SHP77 (cell line): ENCODE measurements at places on chromosomes 2 and 18.

DNA sequence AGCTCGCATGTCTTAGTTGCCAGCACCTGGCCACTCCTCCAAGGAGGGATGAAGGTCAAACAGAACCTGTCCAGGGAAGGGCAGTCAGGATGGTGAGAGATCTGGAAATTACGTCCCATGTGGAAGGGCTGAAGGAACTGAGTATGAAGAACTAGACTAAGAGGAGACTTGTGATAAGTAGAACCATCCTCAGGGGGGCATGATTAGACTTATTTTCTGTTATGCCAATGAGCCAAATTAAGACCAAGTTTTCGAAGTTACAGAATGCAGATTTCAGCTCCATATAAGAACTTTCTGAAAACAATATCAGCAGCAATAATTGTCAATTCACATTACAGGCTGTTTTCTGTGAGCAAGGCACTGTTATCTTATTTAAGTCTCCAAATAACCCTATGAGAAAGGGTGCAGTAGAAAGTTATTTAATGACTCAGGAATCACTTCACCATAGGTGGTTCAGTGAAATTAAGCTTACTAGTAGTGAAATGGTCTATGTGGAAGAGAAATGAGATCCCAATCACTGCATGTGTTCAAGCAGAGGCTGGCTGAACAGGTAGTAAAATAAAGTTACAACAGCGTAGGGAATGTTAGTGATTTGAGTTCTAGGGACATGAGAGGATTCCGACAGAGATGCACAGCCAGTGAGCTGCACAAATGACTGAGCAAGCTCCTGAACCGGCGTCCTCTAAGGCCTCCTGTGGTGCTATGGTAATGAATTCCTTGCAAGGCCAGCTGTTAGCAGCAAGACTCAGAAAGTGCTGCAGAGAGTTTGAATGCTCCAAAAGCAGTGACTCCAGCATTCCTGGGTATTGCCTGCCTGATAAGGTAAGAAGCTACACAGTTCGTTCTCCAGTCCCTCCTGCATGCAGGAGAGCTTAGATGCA is 4.5 kb upstream of the DYM start:
- DNase-seq, result no peak

DNA sequence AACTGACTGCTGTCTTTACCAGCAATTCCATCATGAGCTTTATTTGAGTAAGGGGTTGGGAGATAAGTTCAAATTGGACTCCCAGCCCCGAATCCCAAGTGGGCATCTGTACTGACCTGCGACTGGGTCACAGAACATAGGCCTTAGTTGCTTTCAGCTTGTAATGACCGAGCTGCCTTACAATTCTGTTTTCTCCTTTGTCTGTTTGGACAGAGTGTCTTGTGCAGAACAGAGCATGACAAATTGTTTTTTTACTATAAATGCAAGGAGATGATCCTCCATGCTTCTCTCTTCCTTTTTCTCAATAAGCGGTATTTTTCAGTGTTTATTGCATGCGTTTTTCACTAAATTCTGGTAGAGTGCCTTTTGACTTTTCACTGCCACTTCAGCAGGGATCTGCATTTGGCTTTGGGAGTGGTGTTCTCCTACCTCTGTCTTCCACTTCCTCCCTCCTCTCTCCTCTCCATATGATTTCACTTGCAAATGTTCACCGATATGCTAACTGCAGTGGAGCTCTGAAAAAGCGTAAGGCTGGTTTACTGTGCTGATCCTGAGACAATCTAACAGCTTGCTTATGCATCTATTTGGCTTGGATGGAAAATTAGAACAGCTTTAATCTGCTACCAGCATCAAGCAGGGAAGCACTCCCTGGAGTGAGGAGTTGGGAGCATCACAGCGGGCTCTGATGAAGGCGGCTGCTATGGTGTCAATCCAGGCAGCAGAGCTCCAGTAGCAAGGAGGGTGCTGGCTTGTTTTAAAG is 158.8 kb upstream of the SMIM21 start:
- DNase-seq, result no peak

GRCh38 chr2:48009256-48009655 is 103.0 kb upstream of the FBXO11 start:
- no peak for DNase-seq

- DNase-seq, result no peak
Observed at GRCh38 chr18:59569390-59569791, 127.8 kb downstream of the CCBE1 start.

GRCh38 chr18:6626457-6626856 is 103.1 kb upstream of the ARHGAP28 start:
- no peak for DNase-seq

DNA sequence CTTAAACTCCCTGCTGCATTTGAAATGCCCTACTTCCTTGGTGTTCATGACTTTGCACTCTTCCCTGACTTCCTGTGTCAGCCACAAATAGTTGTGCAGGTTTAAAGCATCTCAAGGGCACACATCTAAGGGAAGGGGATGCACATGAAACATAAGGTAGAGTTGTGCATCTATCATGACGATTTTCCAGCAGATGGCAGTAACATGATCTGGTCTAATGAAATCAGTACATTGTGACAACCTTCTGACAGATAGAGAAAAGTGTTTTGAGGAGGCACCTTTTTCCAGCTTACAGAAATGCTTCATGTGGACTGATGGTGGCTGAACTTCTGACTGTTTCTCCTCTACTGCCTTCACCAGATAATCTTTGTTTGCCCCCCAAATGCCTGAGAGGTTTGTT is 238.9 kb downstream of the XIRP2 start:
- no peak for DNase-seq

- DNase-seq, result no peak
Observed at GRCh38 chr18:63575681-63576080, 11.5 kb upstream of the SERPINB13 start.

- no peak for DNase-seq
Observed at GRCh38 chr2:205053827-205054410, 508.6 kb downstream of the PARD3B start.

DNA sequence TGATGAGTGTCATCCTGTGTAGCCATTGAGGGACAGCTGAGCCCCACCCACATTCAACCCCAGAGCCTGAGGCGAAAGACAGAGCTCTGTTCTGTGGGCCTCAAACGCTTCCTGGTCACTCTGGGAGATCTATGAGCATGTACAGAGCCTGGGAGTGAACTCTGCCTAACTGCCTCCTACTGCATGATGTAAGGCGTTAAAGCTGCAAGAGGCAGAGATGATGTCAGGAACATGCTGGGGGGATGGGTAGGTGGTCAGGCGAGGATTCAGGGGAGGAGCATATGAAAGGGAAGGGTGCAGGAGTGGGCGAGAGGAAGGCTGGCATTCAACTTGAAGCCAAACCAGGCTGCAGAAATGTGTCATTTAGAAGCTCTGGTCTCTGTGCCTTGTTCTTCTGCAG is 181.0 kb downstream of the TFCP2L1 start:
- DNase-seq, result no peak

GRCh38 chr18:63784787-63785452 is 9.7 kb downstream of the SERPINB7 start:
- DNase-seq, result no peak

- DNase-seq, result no peak
Observed at GRCh38 chr2:169173876-169174275, 104.5 kb downstream of the DHRS9 start.

- DNase-seq, result no peak
Observed at GRCh38 chr2:63792530-63792929, 49.2 kb upstream of the UGP2 start.

- DNase-seq, result no peak
Observed at GRCh38 chr2:18903750-18904149, 314.4 kb upstream of the NT5C1B start.

GRCh38 chr2:237539681-237540080 is 26.7 kb upstream of the PRLH start:
- no peak for DNase-seq

GRCh38 chr18:28065031-28065792 is 111.7 kb downstream of the CDH2 start:
- no peak for DNase-seq

DNA sequence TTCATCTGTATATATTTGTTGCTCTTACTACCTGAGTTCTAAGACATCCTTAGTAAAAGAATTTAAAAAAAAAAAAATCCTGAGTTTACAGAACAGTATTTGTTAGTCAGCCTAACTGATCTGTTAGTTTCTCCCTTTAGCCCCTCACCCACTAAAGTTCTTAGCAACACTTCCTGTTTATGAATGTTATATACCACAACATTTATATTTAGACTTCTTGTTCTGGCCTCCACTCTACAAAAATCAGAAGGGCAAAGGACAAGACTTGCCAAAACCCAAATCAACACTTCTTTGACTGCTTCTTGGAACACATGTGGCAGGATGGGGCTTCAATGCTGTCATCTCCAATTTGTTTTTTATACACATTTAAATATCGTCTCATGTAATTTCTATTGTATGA is 71.1 kb downstream of the MGAT5 start:
- no peak for DNase-seq

- DNase-seq, result no peak
Observed at GRCh38 chr2:181573140-181573736, 83.7 kb downstream of the CERKL start.

DNA sequence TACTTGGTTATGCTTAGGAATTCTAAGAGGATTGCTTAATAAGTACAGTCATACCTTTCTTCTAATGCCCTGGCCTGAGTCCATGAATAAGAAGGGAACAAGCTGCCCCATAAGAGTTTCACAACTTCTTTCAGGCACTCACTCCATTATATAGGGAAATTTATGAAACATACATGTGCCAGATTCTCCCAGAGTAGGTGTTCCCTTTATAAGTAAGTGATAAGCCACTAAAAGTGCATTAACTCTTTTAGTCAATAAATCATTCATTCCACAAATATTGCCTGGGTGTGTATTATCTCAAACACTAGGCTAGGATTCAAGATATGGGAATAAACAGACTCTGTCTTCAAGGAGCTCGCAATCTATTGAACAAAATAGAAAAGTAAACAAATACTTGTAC is 84.5 kb upstream of the RBBP8 start:
- no peak for DNase-seq

DNA sequence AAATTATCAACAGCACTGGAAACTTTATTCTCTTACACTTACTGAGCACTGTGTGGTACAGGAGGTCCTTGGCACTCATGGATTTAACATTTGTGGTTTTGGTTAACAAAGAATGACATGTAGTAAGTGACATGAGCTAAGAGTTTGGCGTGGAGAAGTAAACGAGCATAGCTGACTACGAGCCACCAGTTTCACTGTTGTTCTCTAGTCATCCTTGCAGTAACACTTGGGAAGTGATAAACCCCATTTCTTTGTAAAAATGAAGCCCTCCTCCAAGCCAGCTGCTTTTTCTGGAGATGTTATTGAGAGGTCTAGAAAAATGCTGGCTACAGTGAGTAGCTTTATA is 32.7 kb downstream of the QPCT start:
- DNase-seq, result no peak

- DNase-seq, result no peak
Observed at GRCh38 chr2:104318001-104318665, 535.8 kb upstream of the POU3F3 start.

GRCh38 chr2:219079417-219079816 is 18.7 kb upstream of the IHH start:
- no peak for DNase-seq

DNA sequence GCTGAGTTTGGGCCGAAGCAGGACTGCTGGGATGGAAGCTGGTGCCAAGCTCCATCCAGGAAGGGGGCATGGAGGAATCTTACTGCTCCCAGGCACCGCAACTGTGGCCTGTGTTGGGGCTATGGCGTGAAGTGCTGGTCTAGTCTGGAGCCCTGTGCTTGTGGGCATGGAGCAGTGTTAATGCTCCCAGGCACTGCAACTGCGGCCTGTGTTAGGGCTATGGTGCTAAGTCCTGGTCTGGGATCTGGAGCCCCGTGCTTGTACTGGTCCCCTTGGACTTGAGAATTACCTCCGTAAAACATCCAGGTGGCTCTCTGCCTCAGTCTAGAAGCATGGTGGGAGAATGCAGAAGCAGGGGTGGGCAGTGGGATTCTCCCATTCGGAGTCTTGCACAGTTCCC is 1379.4 kb upstream of the ACVR2A start:
- DNase-seq, result no peak

- DNase-seq, result no peak
Observed at GRCh38 chr2:65129286-65129825, 550 bp downstream of the RAB1A start.

DNA sequence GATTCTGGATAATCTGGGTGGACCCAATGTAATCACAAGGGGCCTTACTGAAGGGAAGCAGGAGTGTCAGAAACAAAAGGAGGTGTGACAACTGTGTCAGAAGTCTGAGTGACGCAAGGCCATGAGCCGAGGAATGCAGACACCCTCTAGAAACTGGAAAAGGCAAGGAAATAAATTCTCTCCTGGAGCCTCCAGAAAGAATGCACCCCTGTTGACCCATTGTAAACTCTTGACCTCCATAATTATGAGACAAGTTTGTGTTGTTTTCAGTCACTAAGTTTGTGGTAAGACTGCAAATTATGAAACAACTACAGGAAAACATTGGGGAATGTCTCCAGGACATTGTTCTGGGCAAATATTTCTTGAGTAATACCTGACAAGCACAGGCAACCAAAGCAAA is 47.3 kb upstream of the B3GNT7 start:
- no peak for DNase-seq

- no peak for DNase-seq
Observed at GRCh38 chr2:15991231-15991630, 50.9 kb downstream of the MYCN start.

GRCh38 chr2:63898839-63899238 is 57.1 kb downstream of the UGP2 start:
- no peak for DNase-seq

- DNase-seq, result peak; percentile 52
Observed at GRCh38 chr18:63979409-63979920, 9.6 kb downstream of the SERPINB8 start.

GRCh38 chr2:132814651-132815050 is 144.6 kb upstream of the LYPD1 start:
- DNase-seq, result no peak

- no peak for DNase-seq
Observed at GRCh38 chr18:39190508-39190907, 1624.9 kb upstream of the CELF4 start.

DNA sequence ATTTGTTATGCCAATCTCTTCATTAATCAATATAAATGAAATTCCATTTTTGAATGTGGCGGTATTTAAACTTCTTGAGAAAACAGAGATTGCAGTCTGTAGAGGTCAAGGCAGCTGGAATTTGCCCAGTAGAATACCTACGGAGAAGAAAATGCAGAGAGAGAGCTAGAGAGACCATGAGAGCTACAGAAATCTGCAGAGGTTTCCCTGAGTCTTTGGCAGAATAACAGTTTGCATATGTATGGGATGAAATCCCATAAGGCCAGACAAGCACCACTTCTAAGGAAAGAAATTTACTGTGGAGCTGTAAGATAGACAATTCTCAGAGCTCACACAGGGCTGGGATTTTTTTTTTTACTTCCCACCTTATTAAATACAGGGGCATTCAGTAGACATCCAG is 23.6 kb upstream of the TMEFF2 start:
- no peak for DNase-seq

- DNase-seq, result no peak
Observed at GRCh38 chr2:166360426-166360825, 15.3 kb downstream of the SCN9A start.
